ENCODE measurements at places on chromosomes 12 and 14.

DNA sequence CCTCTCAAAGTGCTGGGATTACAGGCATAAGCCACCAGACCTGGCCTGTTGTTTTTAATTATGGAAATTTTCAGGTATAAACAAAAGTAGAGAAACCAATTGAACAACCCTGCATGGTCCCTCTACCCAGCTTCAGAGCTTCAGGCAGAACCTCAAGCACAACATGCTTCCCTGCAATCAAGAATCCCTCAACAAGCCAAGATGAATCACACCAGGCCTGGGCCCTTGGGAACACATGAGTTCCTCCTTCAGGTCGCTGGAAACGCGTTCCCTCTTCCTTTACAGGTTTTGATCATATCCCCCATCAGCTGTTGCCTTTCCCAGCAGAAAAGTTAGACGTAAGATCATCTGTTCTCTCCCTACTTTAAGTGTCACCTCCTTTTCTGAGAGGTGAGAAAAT lies 20.5 kb upstream of the CORO1C start:
- DNase-seq = no peak

DNA sequence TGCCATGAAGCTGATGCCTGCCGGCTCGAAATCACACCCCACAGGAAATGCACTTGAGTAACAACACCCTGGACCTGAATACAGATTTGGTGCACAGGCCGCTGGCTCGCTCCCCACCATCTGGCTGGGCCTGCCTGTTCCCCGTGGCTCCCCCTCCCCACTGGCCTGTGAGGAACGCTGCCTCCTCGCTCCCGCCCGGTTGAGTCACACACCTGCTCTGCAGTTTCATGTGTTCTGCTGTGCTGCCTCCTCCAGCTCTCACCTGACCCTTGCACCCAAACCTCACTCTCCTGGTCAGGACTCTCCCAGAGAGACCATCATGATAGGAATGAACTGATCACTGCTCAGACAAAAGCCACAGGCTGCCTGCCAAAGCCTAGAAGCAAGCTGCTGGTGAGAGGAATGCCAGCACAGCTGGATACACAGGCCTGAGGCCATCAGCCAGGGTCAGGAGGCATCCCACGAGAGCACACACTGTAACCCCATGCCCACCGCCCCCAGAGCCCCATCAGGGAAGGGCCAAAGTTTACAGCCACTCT lies 3.8 kb upstream of the SIVA1 start:
- no peak for DNase-seq

DNA sequence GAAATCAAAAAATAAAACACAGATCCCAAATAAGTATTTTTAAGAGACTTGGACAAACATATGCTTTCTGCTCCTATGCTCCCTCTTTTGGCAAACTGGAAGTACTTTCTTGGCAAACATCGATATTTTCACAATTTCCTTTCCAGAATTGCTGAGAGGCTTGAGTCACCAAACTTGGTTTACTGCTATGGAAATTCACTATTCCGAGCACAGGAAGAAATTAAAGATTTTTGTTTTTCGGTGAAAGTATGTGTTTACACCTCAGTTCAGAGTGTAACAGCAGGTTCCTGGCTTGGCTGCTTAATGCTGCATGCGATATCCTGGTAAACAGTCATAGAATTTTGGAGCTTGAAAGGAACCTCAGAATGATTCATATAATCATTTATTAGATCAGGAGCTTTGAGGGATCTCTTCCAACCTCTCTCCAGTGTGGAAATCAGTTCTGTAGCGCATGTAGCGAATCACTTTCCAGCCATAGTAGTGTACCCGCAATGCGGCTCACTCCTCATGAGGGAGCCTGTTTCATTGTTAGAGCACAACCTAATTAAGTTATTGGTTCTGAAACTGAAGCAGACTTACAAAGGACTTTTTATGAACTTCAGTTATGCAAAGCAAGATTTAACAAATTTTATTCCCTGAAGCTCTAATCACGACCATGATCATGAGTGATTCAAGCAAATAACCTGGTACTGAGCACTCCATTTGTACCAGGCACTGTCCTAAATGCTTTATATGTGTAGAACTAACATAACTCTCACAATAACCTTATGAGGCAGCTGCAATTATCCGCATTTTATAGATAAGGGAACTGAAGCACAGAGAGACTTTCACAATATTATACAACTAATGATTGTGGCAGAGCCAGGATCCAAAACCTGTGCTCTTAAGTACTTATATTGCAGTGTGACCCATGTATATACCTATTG lies 56.4 kb upstream of the ATP2A2 start:
- no peak for DNase-seq

GRCh38 chr12:47370421-47370820 lies 290.7 kb upstream of the AMIGO2 start:
- DNase-seq = no peak

GRCh38 chr12:112007945-112008344 lies 5.0 kb downstream of the TMEM116 start:
- no peak for DNase-seq

DNA sequence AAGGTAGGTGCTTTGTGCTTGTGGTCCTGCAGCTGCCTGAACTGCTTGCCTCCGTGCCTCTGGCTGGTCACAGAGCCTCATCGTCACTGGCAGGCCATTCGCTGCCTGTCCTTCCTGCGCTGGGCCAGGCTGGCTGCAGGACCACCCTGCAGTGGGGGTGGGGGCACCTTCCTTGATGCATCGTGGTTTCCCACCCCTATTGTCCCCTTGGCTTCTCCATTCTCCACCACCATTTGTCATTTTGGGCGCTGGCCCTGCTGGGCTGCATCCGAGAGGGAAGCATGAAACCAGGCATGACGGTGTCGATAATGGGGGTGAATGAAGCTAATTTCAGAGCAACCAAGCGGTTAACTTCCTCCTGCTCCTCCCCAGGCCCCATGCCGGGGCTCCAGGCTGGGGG lies 127.7 kb downstream of the NRXN3 start:
- DNase-seq = no peak

GRCh38 chr14:91280129-91280528 lies 35.6 kb upstream of the GPR68 start:
- DNase-seq = no peak
